AG04450 (cell line): ENCODE measurements at places on chromosomes 16 and 17. TPM values are rescaled to one million over a fixed set of nuclear protein-coding genes. Genes with fewer than 3 reads are reported as not detected.

Gene CRYBA1
- polyA plus RNA-seq, result not detected in 2 replicates

Gene RGS11
- 0.30 and 0.33 TPM in 2 replicates for polyA plus RNA-seq

Gene C16orf86
- polyA plus RNA-seq, result 0.55 and 0.56 TPM in 2 replicates

GRCh38 chr17:29593591-29594518 lies 923 bp downstream of the ANKRD13B start:
- DNase-seq, result no peak

DNA sequence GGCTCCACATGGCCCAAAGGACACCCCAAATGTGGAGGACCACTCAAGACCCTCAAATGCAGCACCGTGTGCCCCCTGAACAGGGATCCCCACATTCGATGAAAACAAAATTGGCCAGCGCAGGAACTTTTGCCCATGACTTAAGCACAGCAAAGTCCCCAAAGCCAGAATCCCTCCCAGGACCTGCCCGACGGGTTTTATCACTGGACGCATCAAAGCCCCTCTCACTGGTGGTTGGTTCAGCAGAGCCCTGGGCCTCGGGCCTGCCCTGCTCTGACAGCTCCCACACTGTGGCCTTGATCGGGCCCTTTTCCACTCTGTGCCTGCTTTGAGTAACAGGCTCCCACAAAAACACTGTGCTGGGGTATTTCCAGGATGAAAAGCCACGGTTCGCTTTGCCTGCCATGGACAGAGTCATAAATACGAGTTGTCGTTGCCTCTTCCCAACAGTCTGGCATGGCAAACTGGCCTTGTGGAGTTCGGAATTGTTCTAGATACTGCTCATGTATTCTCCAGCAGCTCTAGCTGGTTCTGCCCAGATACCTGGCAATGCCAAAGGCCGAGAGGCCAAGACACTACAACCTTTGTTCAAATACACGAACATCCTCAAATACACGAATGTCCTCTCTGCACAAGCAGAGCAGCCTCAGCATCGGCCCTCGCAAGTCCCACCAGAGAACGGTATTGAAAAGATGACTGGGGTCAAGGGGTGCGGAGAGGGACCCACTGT lies 46.4 kb downstream of the TBC1D16 start:
- DNase-seq, result no peak
